ENCODE measurements at places on chromosomes 4 and X.

DNA sequence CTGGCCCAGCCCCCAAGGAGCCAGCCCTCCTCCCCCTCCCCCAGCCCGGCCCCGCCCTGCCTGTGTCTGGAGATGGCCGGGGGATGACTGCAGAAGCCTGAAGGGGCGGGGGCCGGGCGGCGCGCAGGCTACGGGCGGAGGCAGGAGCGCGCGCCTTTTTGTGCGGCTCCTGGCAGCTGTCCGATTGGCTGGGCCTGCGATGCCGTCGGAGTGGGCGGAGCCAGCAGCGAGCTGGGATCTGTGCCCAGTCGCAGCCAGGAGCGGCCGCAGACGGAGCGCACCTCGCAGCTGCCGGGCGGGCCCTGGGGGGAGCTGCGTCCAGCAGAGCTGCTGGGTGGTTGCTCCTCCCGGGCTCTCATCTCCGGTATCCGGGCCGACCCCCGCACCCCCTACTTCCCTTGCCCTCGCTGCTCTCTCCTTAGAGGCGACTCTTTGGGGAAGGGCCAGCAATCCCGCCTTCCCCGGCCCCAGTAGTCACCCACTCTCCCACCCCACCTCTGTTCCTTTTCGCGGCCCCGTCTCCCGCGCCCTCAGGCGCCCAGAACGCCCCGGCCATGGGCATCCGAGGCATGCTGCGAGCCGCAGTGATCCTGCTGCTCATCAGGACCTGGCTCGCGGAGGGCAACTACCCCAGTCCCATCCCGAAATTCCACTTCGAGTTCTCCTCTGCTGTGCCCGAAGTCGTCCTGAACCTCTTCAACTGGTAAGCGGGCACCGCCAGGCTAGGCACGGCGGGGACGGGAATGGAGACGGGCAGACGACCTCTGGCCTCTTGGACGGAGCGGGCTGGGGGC, at the start of gene GABRQ:
Gene GABRQ (plus strand): TSS at position 247 of the 794 bp plus-strand sequence. CDS start 308 bp downstream, at position 555.
- peak; percentile 92 for DNase-seq

DNA sequence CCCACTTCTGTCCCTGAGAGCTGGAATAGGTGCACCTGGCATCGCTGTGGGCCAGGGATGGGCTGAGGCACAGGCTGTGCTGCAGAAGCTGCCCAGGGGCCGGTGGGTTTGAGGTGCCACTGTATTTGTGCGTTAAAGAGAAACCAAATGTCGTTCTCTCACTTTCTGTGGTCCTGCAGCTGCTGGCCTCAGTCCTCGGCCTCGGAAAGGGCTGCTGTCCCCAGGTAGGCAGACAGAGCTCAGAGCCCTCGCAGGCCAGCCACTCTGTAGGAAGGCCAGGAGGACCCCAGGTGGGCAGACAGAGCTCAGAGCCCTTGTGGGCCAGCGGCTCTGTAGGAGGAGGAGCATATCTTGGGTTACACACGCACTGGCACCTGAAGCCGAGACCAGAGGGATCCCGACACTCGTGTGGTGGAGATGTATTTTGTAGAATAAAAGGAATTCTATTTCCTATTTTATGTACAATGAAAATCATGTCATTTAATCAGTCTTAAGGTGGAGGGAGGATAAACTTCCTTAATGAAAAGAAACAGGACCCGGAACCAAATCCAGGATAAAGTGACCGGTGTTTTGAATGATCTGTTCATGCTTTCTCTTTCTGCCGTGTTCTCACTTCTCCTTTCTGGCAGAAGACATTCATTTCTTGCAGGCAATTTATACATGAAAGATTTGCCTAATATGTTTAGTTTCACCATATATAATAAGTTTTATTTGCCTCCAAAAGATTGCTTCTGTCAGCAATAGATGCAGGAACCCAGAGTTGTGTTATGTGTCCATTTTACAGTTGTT, 54.4 kb upstream of the HGFAC start:
- DNase-seq, result no peak

DNA sequence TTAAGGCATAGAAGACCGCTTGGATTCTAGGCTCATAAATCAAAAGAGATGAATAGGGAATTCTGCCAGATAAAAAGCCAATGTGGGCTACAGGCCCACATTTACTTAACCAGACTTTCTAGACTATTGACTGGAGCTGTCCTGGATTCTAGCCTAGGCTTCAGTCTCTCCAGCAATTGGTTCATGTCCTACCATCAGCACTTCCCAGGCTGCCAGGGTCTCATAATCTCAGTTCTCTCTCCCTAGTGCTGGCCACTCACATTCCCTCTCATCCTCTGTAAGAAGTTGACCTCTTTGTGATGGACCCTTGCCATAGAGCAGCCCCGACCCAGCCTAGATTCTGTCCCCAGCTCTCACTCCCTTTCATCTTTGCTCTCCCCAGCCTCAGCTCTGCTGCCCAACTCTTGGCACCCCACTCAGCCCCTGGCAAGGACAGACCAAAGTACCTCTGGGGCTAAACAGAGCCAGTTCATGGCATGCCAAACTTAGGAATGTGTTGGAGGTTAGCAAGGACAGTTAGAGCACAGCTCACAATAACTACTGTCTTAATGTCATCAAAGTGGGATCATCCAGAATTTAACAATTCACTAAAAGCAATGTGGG, 396.2 kb downstream of the INPP4B start:
- no peak for DNase-seq

DNA sequence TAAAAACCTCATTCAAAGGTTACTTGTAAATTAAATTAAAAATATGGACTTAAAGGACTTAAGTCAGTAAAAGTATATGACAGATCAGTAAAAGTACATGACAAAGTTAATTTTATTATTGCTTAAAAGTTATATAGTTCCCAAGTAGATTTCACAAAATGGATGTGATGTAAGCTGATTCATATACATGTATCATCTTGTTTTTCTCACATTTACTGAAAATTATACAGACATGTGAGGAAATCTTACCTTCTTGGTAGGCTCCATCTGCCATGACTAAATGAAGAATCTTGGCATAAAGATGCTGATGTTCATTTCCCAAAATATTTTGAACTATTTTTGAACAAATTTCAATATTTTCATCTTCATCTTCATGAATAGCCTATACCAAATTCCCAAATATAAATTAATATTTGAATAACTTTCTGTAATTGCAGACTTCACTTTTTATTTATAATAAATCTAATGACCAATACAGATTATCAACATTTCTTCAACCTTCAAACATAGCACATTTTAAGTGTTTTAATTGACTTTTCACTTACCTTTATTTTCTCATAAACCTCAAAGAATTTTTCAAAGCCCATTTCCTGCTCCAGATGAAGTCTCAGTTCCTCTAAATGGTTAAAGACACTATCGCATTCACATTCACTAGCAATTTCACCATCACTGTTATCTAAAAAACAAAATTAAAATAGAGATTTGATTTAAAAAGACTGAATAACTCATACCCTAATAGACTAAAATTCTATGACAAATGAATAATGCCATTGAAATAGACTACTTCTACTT, 129.4 kb upstream of the SH3RF1 start:
- DNase-seq, result no peak

DNA sequence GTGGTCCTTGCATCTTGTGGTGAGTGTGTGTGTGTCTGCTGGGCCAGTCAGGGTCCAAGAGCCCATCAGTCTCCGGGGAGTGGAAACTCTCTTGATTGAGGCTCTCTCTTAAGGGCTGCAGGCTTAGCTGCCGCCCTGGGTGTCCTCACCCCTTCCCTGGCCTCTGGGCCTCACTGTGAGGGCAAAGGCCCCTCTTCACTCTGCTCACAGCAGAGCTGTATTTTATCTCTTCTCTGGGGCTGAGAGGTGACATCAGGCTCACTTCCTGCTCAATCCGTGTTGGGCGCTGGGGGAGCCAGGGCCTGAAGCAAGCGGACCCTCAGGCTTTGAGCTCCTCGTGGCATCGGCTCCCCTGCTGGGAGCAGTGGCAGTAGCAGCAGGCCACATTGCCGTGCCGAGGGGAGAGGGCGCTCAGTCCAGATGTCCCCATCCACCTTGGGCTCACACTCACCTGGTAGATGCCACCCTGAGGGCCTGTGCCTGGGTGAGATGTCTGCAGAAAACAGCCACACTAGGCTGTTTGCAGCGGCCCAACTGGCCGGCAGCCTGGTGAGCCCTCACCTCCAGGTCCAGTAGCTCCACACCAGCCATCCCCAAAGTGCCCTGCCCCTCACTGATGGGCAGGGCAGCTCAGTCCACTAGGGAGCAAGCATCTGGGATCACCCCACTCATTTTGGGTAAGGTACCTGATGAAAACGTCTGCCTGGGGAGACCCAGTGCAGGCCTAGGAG, 24.7 kb upstream of the PRPS1 start:
- no peak for DNase-seq

DNA sequence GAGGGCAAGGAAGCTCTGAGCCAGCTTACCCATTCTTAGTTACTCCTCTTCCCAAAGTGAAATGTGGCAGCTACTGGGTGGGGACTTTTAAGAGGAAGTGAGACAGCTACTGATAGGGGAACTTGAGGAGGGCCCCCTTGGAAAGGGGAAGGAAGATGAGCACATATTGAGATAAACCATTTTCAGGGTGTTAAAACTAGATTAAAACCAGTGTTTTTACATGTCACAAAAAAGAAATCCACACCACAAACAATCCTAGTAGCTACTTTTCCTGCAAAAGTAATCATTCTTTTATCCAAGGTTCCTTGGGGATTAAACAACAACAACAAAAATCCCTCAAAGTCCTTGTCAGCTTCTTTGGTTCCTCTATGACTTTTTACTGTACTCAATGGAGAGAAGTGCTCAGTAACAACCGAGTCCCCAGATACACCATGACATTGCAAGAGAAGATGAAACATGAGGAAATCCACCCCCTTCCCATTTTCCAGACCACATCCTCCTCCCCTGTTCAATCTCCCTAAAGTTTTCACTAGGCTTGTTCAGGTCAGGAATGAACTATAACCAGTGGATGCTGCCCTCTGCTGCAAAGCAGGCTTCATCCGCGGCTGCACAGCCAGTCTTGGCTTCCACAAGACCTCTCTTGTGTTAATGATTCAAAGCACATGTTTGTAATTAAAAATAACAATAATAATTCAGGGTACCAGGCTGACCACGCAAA, 113.5 kb upstream of the TMEM164 start:
- DNase-seq, result no peak

GRCh38 chrX:120797188-120797851, 78.3 kb downstream of the CT47B1 start:
- no peak for DNase-seq

DNA sequence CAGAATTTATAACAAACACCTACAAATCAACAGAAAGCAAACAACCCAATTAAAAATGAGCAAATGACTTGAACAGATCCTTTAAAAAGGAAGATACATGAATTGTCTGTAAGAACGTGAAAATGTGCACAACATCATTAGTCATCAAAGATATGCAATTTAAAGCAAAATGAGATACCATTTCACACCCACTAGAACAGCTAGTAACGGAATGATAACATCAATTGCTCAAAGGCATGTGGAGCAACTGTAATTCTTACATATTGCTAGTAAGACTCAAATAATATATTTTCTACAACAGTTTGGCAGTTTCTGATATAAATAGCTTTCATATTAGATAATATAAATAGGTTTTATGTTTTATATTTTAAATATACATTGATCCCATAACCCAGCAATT, 82.5 kb downstream of the LCORL start:
- DNase-seq, result no peak

- DNase-seq, result no peak
Measured at GRCh38 chr4:181957088-181957487, 286.1 kb upstream of the TENM3 start.

- DNase-seq, result no peak
Measured at GRCh38 chr4:39020130-39020529, 12.1 kb downstream of the TMEM156 start.

DNA sequence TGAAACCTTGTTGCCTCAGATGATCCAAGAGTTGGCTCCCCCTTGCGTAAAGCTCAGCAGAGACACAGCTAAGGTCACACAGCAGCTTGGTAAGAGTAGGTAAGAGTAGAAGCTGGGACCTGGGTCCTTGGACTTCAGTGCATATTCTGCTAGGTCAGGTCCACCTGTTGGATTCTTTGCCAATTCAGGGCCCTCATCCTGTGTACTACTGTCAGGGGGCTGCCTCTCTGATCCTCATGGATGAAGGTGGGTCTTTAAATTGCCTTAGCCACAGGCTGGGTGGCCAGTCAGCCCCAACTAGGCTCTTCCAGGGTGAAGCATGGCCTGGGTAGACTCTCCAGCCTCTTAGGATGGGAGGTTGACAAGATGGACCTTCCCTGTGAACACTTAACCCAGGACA, 155.8 kb downstream of the AMMECR1 start:
- no peak for DNase-seq

DNA sequence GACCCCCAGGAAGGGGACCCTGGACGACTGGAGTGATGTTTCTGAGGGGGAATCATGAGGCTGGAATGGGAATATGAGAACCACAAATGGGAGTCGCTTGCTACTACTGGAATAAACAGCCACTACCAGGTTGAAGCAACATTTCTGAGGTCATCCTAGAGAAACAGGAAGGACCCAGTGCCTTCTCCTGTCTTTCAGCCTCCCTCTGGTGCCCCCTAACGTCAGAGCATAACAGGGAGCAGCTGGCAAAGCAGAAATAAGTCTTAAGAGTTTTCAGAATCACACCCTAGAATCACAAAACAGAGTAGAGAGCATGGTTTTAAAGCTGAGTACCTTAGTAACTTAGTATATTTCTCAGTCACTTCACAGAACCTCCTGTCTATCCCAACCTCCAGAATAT, 347.8 kb upstream of the PITX2 start:
- DNase-seq, result no peak

- no peak for DNase-seq
Measured at GRCh38 chr4:152936446-152937335, 568 bp downstream of the FHDC1 start.

GRCh38 chr4:2811830-2812611, 19.1 kb downstream of the SH3BP2 start:
- DNase-seq, result no peak

DNA sequence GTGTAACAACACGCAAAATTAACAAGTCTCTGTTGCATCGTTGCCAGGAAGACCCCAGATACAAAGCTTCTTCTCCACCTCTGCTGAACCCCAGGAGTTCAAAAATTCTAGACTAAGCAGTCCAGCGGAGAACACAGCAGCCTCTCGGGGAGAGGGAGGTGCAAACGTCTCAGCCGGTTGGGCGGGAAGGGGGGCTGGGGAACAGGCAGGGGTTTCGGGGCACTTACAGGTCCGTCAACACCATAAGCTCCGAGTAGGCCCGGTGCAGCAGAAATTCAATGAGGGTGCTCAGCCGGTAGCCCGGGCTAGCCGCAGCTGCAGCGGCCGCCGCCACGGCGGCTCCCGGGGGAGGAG, 394 bp downstream of the MED14 start:
- DNase-seq, result peak; percentile 21

DNA sequence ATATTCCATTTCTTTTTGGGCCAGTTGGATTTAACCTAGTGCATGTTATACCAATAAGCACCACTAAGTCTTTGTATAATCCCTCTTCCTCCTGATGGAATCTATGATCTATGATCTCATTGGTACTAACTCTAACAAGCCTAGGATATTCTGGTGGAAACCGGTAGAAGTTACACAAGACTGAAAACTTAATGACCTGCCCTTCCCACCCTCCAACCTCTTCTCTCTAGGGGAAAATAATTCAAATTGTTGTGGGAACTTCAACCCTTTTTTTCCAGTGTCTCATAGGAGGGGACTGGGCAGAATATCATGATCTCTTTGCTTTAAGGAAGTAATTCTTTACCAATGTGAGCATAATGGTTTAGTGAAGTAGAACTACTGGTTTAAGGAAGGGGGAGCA, 289.5 kb upstream of the BOD1L1 start:
- no peak for DNase-seq

All from NCI-H1105 treated with DMSO at 0.1 percent for 48 hours (cell line).